ENCODE measurements at places on chromosomes 3 and 15.

DNA sequence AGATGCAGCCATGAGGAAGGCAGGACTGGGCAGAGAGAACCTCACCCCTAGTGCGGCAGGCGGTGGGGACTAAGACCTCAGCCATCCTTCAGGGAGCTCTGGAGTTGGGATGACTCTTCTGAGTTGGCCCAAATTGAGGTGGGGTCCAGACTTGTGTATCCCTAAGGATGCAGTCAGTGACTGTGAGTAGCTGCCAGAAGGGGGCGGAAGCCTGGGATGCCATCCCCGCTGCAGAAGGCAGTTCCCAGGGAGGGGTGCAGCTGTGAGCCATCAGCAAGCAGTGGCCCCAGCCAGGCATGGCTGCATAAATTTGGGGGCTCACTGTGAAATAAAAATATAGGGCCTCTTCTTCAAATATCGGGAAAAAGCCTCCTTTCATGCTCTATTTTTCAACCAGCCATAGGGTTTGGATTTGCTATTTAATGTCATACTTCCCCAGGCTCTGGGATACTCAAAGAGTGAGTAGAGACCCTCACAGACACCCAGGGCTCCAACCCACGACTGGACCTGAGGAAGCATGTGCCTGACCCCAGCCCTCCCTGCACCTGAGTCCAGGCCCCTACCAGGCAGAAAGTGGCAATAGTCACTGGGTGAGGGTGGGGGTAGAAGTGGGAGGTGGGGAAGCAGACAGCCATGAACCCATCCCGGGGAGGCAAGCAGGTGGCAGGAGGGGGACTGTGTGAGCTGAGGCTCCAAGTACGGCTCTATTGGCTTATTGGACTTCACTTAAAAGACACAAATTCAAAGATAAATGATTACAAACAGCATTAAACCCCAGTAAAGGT, 30.5 kb downstream of the GRK7 start:
- no peak for DNase-seq

DNA sequence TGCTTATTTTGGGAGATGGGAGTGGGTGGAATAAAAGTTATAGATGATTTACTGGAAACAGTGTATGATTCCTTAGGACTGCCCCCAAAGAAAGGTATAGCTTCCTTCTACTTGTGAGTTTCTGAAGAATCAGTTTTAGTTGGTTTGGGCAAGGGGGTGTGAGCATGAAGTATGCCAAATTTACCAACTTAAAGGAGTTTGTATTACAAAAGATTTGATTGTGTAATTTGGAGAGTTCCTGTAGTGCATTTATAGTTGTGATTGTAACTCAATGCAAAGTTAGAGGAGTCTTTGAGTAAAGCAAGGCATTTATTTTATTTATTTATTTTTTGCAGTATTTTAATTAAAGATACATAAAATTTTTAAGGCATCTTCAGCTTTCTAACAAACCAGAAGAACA, 42.8 kb downstream of the TSC22D2 start:
- DNase-seq = no peak

DNA sequence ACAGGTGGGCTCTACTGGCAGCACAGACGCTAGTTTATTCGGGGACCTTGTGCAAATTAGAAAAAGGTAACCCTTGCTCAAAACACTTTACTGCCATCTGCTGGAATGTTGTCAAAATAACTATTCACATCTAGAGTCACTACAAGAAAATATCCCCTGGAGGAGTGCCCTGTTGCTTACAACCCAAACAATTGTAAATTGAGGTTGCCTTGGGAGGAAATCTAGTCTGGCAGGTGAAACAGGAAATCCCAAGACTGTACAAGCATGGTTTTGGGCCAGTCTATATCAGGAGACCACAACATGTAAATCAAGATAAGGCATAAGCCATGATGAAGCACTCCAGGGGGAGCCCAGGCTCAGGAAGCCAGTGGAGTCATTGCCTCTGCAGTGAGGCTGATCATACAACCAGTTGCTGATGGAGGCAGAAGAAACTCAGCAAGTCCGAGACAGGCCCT, 136.8 kb upstream of the ACP3 start:
- DNase-seq = no peak

DNA sequence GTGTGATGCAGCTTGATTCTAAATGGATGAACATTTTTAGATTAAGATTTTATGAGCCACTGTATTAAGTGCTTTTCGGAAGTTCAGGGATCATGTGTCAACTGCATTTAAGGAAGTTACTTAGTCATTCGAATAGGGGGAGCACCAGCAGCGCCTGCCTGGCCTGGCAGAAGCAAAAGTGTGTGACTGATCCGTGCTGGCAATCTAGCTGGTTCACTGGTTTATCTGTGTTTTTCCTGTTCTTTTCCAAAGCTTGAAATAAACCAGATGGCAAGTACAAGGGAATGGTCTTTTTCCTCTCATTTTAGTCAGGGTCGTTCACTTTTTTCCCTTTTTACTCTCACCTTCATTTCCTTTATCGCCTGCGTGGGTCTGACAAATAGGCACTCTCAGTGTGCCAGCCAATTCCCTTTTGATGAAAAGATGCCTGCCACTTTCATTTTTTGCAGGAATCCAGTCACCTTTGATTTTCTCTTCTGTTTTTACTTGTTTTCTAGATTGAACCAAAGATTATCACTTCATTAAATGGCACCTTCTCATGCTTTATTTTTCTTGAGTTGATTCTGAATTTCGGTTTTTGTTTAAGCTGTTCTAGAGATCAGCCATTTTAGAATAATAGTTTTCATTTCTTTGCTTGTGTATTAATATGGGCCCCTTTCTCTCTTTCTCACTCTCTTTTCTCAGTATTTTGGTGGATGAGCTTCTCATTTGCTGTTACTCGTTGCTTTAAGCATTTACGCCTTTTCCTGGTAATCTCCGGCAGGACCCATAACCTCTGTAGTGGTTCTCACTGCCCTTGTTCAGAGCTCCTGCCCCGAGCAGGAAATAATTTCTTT, 2.8 kb downstream of the ABHD2 start:
- DNase-seq = peak; percentile 19

DNA sequence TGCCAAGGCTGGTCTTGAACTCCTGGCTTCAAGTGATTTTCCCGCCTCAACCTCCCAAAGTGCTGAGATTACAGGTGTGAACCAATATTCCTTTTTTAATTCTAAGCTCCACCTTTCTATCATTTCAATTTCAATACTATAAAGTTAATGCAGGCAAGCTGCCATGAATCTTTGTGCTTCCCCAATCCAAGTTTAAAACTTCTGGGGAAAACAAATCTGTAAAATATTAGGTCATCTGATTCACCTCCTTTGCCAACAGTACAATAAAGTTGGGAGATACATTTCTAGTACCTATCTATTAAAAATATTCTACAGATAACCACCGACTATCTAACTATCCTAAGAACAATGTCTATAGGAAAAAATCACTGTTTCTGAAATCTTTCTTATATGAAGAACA, 102.1 kb downstream of the ATP8B4 start:
- DNase-seq = no peak

GRCh38 chr15:39299486-39300267, 281.2 kb upstream of the THBS1 start:
- DNase-seq = no peak

DNA sequence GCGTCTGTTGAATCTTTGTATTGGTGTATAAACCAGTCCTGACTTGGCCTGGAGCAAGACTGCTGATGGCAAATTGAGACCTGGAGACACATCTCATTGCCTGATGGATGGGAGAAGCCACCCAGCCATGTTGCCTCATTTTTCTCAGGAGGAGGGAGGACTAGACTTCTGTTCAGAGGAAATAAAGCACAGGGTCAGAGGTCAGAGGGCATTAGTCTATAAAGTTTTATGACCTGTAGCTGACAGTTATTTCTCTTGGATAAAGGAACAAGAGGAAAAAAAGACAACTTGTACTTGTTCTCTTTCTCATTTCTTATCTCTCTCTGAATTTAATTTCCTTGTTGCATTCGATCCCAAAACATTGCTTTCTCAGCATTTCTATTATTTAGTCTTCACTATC, 775.9 kb downstream of the SQOR start:
- DNase-seq = no peak

DNA sequence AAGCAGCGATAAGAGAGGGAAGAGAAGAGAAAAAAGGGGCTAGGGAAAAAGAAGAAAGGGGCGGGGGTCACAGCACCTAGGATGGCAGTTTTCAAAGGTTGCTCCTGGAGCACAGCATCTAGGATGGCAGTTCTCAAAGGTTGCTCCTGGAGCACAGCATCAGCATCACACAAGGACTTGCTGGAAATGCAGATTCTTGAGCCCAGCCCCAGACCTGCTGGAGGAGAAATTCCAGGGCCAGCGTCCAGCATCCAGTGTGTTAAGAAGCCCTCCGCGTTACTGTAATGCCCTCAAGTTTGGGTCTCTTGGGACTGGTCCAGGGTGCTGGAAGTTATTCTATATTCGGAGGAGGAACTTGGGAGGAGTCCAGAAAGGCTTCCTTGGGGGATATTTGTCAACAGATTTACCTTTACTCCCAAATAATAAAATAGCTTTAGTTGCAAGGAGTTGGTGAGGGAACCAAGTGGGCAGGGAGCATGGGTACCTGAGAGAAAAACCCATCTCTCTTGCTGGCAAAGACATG, 519.4 kb downstream of the SHQ1 start:
- no peak for DNase-seq

DNA sequence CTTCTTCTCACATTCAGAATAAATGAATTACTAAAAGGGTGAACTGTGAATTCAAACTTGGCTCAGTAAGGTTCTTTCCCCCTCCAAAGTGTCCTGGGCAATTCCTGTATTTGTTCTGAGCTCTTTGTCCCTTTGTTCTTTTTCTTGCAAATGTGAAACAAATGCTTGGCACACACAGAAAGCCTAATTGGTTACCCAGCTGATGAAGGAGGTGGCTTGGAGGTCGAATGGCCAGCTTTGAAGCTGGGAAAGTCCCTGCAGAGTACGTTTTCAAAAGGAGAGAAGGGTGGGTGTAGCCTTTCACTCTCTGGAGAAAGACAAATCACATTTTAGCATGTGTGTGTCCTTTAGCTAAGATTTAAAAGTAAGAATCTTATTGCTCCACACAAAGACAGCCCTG, 154.4 kb downstream of the PEX5L start:
- no peak for DNase-seq

DNA sequence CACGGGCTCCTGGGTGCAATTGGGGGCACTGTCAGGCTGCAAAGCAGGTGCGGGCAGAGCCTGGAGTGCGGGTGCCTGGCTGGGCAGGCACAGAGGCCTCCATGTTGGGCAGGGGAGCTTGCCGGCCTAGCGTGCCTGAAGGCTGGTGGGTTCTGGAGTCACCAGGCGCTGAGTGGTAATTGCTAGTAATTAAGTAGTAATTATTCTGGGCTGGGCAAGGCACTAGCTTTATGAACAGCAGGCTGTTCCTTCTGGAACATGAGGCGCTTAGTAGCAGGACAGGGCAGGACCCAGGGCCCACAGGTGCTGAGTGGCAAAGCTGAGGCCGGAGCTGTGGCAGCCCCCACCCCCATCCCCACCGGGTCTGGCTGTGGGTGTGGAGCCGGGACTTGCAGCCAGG, 25.3 kb downstream of the PLXNA1 start:
- DNase-seq = no peak

GRCh38 chr3:16227566-16227965, 37.2 kb downstream of the DPH3 start:
- DNase-seq = no peak

DNA sequence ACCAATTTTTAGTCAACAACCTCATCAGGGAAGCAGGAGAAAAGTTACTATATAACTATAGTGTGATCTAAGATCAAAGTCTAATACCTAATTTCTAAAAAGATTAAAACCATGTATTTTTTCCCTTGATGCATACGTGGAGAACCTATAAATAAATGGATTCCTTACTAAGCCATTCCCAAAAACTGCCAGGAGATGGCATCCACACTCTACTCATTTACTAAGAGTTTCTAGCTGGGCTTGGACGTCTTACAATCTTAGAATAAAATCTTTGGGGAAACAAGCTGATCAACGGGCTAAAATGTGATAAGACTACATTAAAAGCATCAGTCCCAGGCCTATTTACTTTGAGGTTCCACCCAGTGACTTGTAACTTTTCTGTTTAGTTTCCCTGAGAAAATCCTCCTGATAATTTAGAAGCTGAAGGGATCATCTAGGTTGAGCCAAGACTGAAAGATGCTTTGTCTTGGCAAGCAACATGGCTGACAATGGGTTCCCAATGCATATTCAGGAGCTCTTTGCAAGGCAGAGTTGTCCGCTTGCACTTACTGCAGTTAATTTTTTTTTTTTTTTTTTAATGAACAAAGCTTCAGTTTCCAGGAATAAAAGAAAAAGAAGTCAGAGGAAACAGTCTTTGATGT, 85.5 kb upstream of the FGF12 start:
- DNase-seq = no peak

DNA sequence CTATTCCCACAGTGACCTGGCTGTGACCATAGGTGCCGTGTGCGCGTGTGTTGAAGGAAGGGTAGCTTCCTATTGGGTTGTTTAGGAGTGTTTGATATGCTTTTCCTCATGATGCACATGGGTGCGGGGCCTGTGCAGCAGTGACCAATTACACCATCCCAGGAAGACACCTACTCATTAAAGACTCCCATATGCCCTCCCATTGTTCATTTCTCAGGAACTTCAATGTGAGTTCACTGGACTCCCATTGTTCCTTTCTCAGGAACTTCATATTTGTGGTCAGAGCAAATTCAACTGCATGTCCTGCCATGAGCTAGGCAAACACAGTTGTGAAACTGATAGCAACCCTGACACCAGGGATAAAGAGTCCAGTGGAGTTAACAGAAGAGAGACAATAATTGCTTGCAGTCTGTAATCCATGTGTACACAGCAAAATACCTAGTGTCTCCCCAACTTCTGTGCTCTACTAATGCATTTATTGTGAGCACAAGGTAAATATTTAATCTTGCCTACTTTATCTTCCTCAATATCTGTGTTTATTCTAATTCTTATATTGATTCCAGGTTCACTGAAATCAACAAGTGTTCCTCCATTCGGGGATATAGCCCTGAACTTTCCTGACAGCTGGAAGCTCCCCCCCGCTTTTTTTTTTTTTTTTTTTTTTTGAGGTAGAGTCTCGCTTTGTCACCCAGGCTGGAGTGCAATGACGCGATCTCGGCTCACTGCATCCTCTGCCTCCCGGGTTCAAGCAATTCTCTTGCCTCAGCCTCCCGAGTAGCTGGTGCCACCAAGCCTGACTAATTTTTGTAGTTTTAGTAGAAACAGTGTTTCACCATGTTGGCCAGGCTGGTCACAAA, 57.5 kb upstream of the GCNT3 start:
- DNase-seq = no peak

- no peak for DNase-seq
These were observed 883 bp upstream of the FRMD4B start for GRCh38 chr3:69386556-69387385.

- no peak for DNase-seq
These were observed 6.8 kb downstream of the PCSK6 start for GRCh38 chr15:101482526-101483371.

DNA sequence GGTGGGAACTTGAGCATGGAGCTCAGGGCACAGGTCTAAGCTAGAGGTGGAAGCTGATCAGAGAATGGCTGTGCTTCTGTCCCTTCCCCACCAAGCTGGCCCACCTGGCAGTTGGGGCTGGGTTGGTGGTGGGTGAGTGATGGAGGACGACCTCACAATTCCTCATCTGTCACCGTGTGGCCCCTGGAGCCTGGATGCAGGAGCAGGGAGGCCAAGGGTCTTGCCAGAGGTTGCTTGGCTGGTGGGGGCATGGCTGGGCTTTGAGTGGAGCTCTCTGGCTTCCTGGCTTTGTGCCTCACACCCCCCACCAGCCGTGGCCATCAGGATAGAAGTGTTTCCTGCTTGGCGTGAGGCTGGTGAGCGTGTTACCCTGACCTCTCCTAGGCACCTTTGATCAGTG, 36.0 kb downstream of the FBLN2 start:
- DNase-seq = no peak

GRCh38 chr15:90248789-90249202, 560 bp upstream of the TTLL13 start:
- DNase-seq = no peak

All from activated naive CD4-positive, alpha-beta T cell (primary cell).